ENCODE measurements at places on chromosomes 1 and 21.
A peak's percentile ranks its signal among the peaks of the same experiment; 100 is the strongest.

- DNase-seq: no peak
Measured at GRCh38 chr1:55833529-55834091, 618.4 kb upstream of the USP24 start.

DNA sequence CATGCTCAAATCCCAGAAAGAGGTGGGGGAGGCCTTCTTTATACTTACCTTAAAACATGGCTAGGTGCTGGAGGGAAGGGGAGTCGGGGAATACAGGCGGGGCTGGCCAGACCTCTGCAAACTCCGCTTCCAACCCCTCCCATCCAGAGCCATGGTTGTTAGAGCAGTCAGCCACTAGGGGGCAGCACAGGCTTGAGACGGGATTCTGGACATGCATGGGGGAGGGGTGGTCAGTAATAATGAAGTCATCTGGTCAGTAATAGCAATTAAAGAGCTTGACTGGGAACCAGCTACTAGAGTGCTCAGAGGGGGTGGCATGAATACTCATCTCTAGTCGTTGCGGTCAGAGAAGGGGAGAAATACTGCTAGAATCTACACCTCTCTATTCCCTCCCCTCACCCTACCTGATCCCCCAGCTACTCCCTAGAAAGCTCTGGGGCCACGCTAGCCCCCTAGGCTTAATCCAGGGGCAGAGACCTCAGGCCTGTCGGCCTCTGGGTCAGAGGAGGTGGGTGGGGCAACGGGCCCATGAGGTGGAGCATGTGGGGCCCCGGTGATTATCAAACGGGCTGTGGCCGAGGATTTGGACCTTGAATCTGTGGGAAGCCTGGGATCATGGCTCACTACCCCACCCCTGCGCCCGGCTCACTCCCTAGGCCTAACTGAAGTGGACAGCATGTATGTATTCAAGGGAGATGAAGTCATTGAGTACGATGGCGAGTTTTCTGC lies 2.9 kb downstream of the CASQ1 start:
- DNase-seq: peak; percentile 79

DNA sequence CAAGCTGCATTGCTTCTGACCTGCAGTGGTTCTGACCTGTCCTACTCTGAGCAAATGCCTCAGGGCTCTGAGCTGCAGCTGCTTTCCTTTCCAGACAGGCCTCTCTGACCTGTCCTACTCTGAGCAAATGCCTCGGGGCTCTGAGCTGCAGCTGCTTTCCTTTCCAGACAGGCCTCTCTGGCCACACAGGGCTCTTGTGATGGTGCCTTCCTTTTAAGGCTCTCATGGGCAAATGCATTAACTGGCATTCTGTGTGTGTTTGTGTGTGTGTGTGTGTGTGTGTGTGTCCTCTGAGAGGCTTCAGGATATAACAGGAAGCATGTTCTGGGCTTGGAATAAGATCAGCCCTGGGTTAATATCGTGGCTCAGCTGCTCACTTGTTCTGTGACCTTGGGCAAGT lies 131.3 kb downstream of the NTPCR start:
- DNase-seq: no peak

DNA sequence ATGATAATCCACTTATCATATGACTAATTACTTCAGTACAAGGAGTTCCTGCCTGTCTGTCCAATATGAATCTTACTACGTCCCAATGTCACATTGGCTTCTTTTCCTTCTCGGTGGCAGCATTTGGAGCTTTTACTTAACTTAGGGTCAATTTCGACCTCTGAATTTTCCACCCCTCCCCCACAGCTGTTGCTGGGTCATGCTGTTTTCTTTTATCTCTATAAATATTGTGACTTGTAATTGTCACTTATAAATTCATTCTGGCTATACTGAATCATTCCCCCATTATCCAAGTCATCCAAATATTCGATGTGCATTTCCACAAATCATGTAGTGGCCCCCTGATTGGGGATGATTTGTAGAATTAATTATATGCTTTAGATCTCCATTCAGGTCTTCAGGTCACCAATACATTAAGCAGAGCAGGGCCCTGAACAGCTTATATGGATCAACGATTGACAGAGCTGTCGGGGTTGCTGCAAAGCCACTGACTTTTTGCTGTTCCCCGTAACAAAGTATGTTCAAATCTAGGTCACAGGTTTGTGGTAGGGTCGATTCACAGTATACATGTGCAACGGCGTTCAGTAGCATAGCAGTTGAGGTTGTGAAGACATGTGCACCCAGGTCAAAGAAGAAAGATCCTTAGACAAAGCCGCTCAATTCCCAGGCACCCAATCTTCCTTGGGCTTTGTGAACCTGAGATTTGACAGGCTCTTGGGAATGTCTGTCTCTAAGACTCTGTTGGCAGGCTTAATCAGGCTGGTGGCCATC lies 18.3 kb upstream of the RNU1-4 start:
- DNase-seq: no peak

- DNase-seq: no peak
Measured at GRCh38 chr1:63810936-63811469, 37.2 kb downstream of the ROR1 start.

- no peak for DNase-seq
Measured at GRCh38 chr1:189323091-189323490, 1154.6 kb downstream of the BRINP3 start.

DNA sequence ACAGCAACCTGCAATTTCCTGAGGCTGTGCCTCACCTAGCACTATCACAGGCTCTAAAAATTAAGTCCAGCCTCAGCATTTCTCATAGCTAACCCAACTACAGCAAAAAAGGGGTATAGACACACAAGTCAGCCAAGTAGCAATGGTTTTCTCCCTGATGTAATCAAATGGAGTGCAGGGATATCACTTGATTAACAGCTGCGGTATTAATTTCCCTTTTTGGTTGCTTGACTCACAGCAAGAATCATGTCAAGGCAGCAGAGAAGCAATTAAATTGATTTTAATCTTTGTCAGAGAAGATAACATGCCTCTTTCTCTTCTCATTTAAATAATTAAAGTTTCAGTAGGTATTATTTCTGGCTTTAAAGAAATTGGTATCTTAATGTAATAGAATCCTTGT lies 278.9 kb downstream of the RWDD3 start:
- no peak for DNase-seq

GRCh38 chr1:68178821-68179490 lies 53.4 kb downstream of the WLS start:
- no peak for DNase-seq

DNA sequence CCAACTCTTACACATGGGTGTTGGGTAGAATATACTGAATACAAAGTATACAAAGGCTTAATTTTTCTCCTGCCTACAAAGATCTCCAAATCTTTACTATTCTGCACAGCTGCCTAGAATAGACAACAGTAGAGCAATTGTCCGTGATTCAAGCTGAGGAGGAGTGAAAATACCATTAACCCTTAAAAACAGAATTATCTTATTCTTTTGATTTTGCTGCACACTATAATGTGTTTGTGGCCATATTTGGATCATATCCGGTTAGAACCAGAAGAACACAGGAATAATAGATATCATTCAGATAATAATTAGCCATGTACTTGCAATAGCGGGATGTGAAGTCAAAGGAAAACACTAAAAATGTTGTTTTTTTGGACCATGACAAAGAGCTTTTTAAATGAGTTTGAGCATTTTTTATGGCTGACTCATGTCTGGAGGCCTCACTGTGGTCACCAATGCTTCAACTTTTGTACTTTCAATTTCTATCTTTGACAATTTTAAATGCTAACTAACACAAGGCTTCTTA lies 197.6 kb upstream of the FOXD3 start:
- DNase-seq: no peak

GRCh38 chr1:11735531-11735853 lies 444 bp upstream of the AGTRAP start:
- DNase-seq: no peak

Measured in CD4-positive, alpha-beta T cell treated with Interleukin-15 for 4 hours (primary cell).